ENCODE measurements at places on chromosomes 16 and 17.

GRCh38 chr17:1573932-1574696 lies 11.5 kb upstream of the PITPNA start:
- peak; percentile 72 for DNase-seq

GRCh38 chr17:50397919-50398285 lies 579 bp upstream of the LRRC59 start:
- no peak for DNase-seq

GRCh38 chr17:66964930-66965800 lies 658 bp downstream of the CACNG4 start:
- DNase-seq: peak; percentile 44

DNA sequence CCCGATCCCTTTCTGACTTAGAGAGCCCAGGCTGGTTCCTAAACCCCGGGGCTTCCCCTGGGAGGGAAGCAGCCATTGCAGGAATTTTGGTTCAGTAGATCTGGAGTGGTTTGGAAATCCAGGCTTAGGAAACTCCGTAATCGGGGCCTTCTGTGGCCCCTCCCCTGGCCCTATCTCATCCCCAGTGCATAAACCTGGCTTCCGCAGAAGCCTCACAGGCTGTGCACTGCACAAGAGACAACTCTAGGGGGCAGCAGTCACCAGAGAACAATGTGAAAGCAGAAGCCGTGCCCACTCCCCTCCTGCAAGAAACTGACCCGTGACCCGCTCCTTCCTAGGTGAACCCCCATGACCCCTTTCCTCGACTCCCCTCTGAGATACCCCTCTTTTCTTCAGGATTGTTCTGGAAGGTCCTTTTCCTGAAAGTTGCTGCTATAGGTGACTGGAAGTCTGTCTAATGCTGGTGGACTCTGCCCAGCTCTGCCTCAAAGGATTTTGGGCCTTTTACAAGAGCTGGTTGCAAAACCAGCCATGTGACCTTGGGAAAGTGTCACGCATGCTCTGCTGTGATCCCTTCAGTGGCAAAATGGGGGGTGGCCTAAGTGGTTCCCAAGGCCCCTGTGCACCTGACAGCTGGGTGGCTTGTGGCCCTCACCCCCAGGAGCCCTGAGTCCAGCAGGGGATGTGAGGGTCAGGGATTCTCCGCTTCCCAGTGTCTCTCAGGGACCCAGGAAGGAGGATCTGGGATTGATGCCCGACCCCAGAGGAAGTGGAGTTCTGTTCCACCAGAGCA lies 14.4 kb downstream of the GUCY2D start:
- peak; percentile 60 for DNase-seq

- no peak for DNase-seq
Measured at GRCh38 chr17:32915245-32915644, 12.7 kb upstream of the TMEM98 start.

DNA sequence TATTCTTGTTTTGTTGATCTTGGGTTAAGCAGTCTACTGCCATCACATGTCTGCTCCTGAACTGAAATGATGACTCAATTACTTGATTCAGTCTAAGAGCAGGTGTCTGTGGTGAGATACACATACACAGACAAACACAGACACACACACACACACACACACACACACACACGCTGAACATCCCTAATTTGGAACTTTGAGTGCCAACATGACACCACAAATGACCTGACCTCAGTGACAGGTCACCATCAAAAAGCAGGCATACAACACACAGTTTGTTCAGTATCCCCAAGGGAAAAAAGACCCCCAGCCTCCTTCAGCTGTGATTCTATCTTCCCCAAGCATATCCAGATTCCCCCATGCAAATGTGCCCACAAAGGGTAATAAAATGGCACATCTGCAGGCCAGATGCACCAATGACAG lies 130.1 kb upstream of the TMEM97 start:
- DNase-seq: no peak

DNA sequence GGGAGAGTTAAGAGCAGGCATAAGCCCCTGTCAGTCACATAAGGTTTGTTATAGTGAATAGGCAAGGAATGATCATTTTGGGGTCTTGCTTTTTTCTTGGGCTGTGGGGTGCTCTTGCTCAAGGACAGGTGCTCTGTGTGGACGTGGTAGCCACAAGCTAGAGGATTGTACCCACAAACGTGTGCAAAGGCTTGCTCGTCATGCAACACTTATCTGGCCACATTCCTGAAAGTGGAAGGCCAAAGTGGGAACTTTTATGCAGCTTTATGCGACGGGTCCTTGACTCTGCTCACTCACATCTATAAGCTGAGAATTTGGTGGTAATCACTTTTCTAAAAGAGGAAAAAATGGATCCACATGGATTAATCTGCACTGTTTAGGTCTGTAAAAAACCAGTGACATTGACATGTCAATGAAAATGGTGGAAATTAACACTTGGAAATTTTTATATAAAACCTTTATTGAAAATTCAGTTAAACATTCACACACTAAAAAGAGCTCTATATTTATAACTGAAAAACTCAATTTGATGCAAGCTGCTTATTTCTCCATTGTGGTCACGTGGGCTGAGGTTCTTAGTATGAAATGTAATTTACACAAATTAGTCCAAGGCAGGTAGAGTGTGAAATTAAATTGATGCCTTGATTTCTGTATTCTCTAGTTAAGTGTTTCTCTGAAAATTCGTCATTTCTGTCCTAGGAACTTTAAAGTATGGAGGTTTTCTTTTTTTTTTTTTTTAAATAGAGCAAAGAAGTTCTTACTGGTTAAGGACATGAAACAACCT lies 162.3 kb downstream of the MSI2 start:
- no peak for DNase-seq

DNA sequence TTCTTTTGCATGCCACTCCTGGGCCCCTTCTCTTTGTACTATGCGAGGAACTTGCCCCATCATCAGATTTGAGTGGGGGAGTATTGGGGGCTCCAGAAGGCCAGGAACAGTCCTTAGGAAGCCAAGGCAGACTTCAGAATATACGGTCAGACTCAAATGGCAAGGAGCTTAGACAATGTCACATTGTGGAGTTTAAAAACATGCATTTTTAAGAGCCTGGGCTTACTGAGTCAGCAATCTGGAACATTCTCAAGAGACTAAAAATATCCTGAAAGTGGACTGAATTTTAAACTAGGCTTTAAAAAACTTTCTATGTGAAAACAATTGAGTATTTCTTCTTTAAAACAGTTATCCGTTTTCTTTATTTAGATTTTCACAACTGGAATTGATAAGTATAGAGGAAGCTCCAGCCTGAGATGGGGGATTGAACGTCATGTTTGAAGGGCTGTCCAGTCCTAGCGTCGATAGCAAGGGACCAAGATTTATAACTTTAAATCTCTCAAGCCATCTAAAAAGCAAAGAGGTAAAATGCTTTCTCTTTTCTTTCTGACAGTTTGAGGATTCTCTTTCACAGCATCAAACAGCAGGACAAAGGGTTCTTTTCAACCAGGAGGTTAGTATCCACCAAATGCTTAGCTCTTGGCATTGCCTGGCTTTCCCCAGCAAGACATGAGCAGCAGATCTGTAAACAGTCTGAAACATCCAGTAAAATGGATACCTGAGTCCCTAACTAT lies 45.8 kb upstream of the CDRT4 start:
- DNase-seq: no peak

GRCh38 chr16:81263470-81264220 lies 25.2 kb downstream of the BCO1 start:
- no peak for DNase-seq

GRCh38 chr16:85103114-85104079 lies 8.9 kb downstream of the CIBAR2 start:
- no peak for DNase-seq

DNA sequence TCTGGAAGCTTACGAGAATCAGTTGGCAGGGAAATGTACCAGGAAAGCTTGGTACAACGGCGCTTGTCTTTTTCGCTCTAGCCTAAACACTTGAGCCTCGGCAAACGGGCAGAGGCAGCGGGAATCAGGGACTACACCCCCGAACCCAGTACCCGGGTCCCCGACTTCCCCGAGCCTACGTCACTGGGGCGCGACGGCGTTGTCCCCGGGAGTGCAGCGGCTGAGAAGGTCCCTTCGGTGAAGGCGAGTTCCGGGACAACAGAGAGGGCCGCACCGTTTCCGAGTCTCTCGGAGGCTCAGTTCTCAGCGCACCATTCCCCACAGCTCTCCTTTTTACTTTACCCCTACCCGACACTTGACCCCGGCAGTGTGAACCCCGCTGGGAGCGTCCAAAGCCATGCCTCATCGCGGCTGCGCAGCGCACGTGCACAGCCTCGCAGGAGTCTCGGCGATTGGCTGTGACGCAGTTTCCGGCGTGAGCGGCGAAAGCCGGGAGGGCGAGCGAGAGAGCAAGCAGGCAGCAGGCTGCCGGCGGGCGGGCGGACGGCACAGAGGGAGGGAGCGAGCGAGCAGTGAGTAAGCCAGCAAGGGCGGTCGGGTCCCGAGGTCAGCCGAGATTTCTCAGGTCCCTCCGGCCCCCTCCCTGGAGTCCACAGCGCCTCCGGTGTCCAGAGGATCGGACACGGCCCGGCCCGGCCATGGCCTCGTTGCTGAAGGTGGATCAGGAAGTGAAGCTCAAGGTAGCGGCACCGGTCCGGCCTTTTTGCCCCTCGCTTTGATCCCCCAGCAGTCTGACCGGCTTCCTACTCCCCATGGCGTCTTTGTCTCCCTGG lies at the start of gene PSME3:
Gene PSME3, plus strand, starts transcription at position 464 of the 833 bp plus-strand sequence. Its CDS starts 235 bp downstream, at position 699.
- peak; percentile 93 for DNase-seq

GRCh38 chr17:54494721-54495715 lies 405.6 kb upstream of the TOM1L1 start:
- DNase-seq: no peak

- DNase-seq: no peak
Measured at GRCh38 chr17:70929226-70929625, 759.9 kb downstream of the KCNJ2 start.

- DNase-seq: no peak
Measured at GRCh38 chr17:17485420-17485819, 8.6 kb downstream of the MED9 start.

DNA sequence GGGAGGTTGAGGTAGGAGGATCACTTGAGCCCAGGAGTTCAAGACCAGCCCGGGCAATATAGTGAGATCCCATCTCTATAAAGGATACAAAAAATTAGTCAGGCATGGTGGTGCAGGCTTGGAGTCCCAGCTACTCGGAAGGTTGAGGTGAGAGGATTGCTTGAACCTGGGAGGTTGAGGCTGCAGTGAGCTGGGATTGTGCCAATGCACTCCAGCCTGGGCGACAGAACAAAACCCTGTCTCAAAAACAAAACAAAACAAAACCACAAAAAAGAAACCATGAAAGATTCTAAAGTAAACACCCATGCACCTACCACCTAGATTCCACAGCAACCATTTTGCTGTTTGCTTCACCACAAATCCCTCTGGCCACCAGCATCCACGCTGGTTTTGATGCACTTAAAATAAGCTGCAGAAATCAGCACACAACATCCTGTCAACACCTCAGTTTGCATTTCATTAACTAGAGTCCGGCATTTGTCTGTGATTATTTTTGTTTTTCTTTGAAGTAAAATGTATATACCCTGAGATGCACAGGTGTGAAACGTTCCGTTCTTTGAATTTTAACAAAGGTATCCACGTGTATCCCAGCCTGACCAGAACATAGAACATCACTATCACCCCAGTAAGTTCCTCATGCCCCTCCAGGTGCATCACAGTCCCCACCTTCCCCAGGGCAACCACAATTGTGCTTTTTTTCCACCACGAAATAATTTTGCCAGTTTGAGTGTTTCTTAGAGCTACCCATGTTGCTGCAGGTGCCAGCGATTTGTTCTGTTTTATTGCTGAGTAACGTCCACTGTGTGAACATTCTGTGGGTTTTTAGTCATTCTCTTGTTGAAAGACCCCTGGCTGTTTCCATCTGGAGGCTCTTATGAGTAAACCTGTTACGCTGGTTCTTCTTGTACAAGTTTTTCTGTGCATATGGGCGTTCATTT lies 191.5 kb downstream of the SEC14L1 start:
- DNase-seq: peak; percentile 13

- no peak for DNase-seq
Measured at GRCh38 chr16:354971-355461, 2.5 kb upstream of the AXIN1 start.

GRCh38 chr17:9924735-9925191 lies 19.7 kb upstream of the RCVRN start:
- no peak for DNase-seq

DNA sequence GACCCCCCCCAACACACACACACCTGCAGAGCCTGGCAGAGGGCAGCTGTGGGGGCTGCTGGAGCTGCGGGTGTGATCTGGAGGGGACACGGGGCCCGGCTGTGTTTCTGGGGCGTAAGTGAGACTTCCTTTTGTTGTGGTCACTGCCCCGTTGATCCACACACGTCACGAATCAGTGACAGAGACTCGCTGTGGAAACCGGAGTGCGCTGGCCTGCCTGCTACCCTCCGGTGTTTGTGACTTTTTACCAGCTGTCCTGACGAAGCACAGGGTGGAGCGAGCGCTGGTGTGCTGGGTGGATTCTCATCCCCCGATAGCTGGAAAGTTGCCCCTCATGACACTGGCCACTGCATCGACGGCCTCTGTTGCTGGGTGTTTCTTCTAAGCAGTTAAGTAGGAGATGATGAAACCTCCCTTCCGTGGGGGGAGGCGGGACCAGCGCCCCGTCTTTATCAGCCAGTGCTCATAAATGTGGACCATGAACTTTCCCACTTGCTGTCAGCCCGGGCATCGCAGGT lies 2.3 kb downstream of the METRNL start:
- DNase-seq: peak; percentile 87

DNA sequence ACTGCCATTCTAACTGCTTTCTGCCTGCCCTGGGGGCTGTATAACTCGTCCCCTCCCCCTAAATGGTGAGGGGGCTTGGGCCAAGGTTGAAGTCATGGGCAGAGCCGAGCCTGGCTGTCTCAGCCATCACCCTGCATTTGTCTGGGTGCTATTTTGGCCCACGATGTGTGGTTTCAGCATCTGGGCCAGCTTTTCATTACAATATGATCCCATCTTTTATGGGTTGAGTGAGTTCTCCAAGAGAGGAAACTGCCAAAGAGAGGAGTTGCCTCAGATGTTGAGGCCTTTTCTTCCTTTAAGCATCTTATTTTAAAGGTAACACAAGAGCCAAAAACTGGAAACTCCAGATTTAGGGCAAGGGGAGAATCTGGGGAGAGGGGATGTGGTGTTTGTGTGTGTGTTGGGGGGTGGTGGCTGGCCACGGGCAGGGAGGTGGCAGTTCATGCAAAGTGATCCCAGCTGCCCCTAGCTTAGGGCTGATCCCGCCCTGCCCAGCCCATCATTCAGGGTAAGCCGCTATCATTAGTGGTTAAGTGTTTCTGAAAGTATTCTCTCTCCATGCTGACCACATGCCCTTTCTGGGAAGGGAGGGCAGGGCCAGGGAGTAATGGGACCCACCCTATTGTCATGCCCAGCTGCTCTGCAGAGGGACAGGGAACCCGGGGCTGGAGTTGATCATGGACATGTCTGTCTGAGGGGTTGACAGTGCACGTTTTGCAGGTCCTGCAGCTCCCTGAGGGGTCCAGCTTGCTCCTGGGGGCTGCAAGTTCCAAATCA lies 83.2 kb upstream of the CLEC18A start:
- DNase-seq: no peak

DNA sequence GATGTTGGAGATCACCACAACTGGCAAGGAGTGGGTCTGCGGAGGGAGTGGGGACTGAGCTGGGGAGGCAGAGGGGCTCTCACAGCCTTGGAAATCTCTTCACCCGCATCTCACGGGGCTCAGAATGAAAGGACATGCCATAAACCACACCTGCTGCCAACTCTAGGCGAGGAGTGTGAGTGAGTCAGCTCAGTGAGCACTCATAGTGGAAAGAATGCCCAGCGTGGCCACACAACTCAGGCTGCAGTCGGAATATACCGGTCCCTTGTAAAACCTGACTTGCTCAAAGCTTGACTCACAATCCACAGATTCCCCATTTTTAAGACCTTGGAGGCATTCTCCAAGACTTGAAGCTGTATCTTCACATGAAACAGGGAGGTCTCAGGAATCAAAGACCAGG lies 36.7 kb downstream of the STAT5A start:
- DNase-seq: no peak
